ENCODE measurements at places on chromosomes 6 and 20.

GRCh38 chr20:10909803-10910202, 236.0 kb upstream of the JAG1 start:
- no peak for DNase-seq

DNA sequence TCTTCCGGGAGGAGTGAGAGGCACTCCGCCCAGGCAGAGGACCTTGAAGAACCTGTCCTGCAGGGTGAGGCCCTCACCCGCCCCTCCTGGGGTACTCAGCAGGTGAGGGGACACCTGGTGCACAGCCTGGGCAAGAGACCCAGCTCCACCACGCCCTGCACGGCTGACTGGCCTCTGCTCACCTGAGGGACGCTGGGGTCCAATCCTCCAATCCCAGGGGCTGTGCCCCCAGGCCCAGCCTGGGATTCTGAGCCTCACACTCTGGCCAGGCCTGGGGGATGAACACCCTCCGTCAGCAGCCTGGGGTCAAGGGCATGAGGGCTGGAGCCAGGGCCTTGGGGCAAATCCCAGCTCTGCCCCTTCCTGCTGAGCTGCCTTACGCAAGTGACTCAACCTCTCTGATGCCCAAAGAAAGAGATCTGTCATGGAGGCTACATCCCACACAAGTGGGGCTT, 149.9 kb upstream of the PTPN1 start:
- DNase-seq, result no peak

DNA sequence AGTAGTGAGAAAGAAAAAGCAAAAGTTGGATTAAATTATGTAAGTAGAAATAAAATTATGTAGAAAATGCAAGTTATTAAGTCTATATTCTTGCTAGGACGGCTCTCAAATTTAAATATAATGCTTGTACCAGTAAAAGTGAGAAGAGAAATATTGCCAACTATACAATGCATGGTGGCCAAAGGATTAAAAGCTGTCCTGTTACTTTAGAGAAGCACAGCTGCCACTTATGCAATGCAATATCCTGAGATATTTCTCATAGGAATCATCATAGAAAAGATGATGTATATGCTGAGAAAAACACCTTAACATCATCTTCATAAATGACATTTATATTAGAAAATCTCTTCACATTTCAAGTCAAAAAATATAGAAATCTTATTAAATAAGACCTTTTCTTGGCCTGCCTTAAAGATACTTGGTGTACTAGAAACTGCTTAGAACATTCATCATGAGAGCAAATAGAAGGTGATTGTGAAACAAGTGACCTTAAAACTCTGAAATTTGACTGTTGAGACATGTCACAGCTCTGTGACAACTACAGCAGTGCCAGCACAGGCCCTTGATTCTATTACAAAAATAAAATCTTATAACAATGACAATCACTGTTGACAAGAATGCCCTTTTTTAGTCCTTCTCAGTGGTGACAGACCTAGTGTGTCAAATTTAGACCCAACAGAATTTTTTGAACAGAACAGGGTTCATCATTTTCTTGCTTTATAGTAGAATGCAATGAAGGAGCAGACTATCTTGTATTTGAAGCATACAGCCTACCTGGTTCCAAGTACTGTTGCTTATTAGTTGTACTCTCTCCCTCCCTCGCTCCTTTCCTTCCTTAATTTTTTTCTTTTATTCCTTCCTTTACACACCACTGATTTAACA, 173.1 kb downstream of the CLVS2 start:
- no peak for DNase-seq

- DNase-seq, result no peak
Measured at GRCh38 chr6:170358496-170358895, 51.9 kb downstream of the FAM120B start.

GRCh38 chr6:14720411-14721102, 525.3 kb upstream of the JARID2 start:
- no peak for DNase-seq

GRCh38 chr6:115976321-115976870, 84.3 kb downstream of the FRK start:
- no peak for DNase-seq

DNA sequence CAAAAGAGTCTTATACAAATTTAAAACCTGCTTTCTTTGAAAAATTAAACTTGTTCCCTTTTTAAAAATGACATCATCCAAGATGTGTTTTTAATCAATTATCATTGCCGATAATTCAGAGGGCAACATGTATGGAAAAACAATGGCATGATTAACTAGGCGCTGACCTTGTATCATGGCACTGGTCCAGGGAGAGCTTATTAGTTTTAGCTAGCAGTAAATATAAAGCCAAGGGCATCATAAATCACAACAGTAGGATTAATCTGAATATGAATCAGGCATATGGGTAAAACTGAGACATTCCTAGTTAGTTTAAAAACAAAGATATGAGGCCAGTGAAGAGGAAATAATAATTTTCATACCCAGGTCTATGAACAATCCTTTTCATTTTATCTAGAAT, 374.0 kb downstream of the HDGFL1 start:
- DNase-seq, result no peak

GRCh38 chr6:27442932-27443331, 30.0 kb downstream of the ZNF184 start:
- DNase-seq, result no peak

- no peak for DNase-seq
Measured at GRCh38 chr6:57072108-57072507, 17.9 kb upstream of the ZNF451 start.

DNA sequence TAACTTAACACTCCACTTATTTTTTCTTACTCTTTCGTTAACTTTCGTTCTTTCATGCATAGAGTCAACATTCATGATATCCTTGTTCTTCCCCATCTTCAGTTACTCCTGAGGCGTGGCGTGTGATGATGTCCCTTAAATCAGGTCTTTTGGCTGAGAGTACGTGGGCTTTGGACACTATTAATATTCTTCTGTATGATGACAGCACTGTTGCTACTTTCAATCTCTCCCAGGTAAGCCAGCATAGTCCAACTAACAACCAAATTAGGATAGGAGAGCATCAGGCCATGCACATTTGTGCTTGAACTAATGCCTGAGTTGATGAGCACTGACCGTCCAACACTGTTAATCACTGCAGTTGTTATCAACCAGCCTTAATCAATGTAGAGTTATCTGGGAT, 119.6 kb downstream of the TMEM242 start:
- DNase-seq, result no peak

- no peak for DNase-seq
Measured at GRCh38 chr6:167756597-167756996, 70.1 kb upstream of the AFDN start.

DNA sequence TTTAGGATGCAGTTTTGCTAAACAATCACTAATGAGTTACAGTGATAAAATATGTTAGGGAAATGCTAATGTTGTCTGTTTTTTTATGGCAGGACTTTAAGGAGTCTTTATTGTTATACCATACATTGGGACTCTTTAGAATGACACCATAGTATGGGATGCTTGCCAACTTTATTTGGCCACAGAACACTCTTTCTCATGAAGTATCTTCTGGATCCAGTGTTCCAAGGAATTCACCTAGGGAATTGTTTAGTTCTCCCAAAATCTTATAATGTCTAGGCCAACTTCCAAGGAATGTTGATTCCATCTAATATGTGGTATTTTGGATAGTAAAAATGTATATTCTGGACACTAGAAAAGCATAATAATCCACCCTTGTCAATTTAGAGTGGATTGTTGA, 3.3 kb downstream of the RIN2 start:
- DNase-seq, result no peak

DNA sequence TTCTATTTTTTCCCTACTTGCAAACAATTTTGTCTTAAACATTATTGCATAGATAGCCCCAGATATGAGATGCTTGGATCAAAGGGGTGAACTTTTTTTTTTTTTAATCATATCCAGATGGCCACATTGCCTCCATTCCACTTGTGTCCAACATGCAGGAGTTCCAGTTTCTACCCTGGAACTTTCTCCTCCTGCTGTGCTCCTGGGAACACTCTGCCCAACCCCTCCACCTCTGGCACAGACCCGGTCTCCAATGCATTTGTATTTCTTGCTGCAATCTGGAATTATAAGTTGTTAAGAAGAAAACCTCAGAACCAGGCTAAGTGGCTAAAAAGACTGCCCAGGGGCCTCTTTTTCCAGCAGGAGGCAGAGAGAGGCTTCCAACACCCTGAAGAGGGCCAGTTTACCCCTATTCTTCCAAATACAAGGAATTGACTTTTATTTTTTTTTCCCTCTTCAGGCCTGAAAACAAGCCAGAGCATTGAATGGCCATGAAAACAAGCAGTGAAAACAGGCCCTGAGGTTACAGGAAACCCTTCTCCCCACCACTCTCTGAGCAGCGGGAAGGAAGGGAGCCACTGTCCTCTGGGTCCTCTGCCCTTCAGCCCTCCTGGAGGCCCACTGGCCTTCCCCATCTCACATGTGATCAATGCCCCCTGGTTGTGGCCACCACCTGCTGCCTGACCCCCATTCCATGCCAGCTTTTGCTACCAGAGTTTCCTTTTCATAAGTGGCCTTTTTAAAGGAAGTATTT, 44.3 kb downstream of the PDYN start:
- DNase-seq, result no peak

GRCh38 chr6:72446430-72446829, 175.4 kb upstream of the KCNQ5 start:
- no peak for DNase-seq

DNA sequence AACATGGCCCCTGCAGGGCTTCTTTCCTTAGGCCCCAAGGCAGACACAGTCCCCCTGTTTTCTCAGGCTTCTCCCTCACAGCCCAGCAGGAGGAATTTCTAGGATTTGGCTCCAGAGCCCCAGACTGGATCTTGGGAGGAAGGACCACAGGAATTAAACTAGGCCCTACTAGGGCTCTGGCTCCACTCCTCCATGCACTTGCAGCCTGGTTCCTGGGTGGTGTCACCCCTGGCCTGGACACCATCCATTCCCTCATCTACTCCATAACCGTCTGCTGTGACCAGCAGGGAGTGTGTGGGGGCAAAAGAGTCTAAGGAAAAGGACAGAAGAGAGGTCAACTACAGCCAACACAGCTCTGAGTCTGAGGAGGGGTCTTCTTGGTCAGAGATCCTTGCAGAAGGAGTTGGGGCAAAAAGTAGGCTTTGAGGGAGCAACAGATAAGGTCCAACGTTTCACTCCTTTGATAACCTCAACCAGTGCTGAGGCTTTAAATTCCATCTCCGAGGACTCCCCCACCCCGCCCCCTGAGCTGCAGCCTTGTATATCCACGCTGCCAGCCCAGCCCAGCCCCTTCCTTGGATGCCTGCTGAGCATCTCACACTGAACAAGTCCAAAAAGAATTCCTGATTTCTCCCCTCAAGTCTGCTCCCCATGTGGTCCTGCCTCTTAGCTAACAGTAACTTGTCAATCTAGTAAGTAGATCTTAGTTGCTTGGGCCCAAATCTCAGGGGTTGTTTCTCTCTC, 27.9 kb upstream of the SPDEF start:
- no peak for DNase-seq

DNA sequence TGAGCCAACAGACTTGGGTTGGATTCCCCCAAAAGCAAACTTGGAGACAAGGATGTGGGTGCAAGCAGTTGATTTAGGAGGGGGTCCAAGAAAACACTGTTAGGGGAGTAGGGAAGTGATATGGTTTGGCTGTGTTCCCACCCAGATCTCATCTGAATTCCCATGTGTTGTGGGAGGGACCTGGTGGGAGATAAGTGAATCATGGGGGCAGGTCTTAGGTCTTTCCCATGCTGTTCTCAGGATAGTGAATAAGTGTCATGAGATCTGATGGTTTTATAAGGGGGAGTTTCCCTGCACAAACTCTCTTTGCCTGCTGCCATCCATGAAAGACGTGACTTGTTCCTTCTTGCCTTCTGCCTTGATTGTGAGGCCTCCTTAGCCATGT, 542.6 kb downstream of the DHX35 start:
- DNase-seq, result no peak

GRCh38 chr6:11228935-11229654, 3.4 kb downstream of the NEDD9 start:
- DNase-seq, result no peak

DNA sequence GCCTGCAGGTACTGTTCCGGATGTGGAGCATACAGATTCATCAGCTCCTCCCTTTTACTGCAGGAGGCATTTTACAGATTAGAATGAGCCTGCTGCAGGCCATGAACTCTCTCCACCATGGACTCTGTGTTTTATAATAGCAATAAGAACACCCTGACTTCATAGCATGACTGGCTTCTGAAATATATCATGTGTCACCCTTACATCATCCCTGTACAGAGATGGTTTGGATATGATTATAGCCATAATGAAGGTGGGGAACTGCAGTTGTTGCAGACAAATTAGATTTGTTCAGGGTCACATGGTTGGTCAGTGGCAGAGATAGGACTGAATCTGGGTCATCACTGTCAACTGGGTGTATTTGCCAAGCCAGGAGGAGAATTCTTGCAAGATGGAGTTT, 100.7 kb downstream of the FOXO3 start:
- DNase-seq, result no peak

DNA sequence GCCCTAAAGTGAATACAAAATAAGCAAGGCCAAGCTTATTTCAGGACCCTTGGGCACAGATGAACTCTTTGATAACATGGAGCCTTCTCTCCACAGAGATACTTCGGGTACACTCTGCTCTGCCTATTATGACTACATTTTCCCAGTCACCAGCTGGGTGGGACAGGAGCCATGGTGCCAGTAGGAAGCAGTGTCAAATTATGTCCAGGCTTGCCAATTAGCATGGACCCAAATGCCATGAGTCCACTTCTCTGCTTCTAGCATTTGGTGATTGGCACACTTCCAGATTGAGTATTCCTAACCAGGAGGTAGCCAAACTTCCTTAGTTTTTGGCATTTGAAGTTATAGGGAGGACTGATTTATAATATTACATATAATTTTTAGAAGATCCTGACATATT, 513.8 kb upstream of the HTR1E start:
- no peak for DNase-seq

Measured in stimulated activated CD4-positive, alpha-beta T cell treated with anti-CD3 and anti-CD28 coated beads, Interleukin-4, amount 100 ng/mL, for 4 hours (primary cell).